ENCODE measurements at places on chromosomes 6 and 20. TPM values are rescaled to one million over a fixed set of nuclear protein-coding genes. Genes with fewer than 3 reads are reported as not detected.

Gene CAPN11
- total RNA-seq: not detected

Gene CD109
- total RNA-seq: 0.26 TPM

Gene LAMA2
- 327 TPM for total RNA-seq

Gene REM1
- total RNA-seq: not detected

Gene PLAGL2
- 8.0 TPM for total RNA-seq

Gene EMILIN3
- 2.1 TPM for total RNA-seq

Gene TSPYL4
- 78.0 TPM for total RNA-seq

Gene TSBP1
- total RNA-seq: not detected

Gene EEF1A2
- 7.4 TPM for total RNA-seq
